ENCODE measurements at places on chromosomes 7 and 10.

GRCh38 chr10:110216240-110216639, 8.8 kb downstream of the MXI1 start:
- DNase-seq, result no peak

DNA sequence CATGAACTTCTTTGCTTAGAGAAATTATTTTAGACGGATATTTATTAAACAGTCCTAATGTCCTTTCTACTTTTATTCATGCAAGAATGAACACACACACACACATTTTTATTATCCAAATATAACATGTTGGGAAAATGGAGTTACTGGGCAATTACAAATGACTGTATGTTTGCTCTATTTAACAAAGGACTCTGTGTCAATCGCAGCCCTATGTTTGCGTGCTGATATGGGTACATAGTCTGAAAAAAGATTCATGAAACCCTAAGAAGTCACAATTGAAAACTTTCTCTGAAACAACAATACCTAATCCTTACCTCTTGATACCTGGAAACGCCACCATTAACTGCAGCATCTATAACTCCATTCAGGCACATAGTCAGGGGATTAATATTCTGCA, 184.7 kb upstream of the IMMP2L start:
- no peak for DNase-seq

DNA sequence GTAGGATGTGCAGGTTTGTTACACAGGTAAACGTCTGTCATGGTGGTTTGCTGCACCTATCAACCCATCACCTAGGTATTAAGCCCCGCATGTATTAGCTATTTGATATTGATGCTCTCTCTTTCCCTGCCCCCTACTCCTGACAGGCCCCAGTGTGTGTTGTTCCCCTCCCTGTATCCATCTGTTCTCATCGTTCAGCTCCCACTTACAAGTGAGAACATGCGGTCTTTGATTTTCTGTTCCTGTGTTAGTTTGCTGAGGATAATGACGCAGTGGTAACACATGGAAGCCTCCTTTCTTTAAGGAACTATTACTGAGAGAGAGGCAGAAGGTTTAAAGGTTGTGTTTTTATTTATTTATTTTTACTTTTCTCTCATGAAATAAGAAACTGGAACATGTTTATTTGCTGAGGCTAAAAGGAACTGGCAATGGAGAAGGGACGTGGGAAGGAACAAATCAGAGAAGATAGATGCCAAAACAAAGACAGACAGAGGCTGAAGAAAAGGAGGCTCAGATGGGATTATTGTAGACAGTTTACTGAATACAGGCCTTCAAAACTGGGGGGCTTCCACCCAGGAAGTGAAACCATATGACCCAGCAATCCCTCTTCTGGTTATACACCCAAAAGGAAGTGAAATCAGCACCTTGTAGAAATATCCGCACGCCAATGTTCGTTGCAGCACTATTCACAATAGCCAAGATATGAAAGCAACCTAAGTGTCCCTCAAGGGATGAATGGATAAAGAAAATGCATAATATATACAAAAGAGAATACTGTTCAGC, 556.3 kb downstream of the GRM8 start:
- DNase-seq, result no peak

DNA sequence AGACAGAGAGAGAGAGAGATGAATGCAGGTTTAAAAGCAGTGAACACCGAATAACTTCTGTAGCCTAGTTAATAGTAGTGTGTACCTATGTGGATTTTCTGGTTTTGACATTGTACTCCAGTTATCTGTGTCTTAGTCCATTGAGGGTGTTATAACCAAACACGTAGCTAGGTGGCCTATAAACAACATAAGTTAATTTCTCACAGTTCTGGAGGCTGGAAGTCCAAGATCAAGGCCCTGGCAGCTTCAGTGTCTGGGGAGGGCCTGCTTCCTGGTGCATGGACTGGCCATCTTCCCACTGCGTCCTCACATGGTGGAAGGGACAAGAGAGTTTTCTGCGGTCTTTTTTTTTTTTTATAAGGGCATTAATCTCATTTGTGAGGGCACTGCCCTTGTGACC, 23.5 kb downstream of the AOC1 start:
- no peak for DNase-seq

DNA sequence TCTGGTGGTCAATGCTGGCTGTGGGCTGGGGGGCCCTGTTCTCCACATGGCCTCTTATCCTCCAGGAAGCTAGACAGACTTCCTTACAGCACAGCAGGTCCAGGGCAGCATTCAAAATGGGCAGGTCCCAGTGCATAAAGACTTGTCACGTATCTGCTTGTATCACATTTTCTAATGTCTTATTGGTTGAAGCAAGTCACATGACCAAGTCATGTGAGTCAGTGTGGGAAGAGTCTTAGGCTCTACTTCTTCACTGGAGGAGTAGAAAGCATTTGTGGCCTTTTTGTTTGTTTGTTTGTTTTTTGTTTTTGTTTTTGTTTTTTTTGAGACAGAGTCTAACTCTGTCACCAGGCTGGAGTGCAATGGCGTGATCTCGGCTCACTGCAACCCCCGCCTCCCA, 104.7 kb downstream of the COL13A1 start:
- DNase-seq, result no peak

DNA sequence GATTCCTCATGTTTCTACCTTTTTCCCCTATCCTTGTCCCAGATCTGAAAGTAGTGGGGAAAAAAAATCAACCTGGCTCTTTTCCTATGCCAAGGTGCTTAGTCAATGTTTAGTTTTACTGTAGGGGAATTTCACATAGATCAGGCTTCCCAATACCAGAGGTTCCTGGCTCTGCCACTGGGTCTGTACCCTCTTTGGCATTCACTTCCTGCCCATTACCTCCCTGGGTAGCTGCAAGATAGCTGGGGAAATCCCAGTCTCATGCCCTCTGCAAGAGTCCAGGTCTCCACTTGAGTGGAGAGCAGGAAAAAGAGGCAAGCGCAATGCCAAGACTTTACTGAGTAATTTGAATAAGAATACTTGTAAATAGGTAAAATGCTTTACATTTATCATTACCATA, 3.5 kb upstream of the BPGM start:
- no peak for DNase-seq

GRCh38 chr7:33388332-33388731, 259.0 kb downstream of the BBS9 start:
- DNase-seq, result no peak

- DNase-seq, result no peak
These were observed 50.1 kb upstream of the CRTAC1 start for GRCh38 chr10:98080494-98080893.

DNA sequence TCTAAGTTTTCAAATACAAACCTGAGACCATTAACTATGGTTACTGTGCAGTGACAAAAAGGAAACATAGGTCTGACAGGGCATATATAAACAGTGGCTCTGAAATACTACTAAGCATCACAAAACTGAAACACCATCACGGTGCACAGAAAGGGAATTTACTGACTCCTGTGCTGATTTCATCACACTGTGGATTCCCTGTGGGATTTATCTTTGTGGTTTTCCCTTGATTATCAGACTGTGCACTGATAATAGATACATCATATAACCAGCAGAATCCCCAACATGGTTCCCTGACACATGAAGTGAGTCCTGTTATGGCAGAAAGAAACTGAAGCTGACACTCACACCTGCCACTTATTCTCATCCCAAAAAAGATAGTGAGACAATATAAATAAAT, 676.3 kb upstream of the KCND2 start:
- no peak for DNase-seq

DNA sequence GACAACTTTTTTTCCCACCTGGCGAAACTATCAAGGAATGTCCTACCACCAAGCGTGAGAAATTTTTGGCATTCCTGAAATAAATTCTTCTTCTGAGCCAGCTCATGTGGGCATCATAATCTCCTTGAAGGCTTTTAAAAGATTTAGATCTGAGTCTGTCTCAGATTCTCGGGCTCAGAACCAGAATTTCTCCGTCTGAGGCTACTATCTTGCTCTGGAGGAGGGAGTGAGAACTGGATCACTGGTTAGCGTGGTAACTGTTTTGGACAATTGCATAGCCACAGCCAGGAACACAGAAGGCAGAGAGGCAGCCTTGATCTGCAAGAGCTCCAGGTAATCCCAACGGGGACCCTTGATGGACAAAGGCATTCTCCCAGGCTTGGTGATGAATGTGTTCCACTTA, 1.0 kb upstream of the PLAC9 start:
- DNase-seq, result no peak

DNA sequence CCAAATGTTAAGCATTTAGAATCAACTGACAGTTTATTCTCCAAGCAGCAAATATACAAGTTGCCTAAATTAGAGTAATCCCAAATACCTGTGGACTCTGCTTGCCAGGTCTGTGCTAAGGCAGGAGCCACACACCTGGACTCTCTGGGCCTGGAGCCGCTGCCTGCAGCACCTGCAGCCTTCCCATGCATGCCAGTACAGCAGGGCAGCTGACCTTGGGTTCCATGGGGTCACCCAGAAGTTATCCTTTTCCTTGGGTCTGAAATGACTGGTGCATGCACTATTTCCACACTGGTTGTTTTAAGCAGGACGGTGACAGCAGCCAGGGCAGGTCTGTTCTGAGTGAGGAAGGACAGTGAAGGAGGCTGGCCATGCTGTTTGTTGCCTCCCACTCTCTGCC, 573.2 kb downstream of the GLRX3 start:
- DNase-seq, result no peak

DNA sequence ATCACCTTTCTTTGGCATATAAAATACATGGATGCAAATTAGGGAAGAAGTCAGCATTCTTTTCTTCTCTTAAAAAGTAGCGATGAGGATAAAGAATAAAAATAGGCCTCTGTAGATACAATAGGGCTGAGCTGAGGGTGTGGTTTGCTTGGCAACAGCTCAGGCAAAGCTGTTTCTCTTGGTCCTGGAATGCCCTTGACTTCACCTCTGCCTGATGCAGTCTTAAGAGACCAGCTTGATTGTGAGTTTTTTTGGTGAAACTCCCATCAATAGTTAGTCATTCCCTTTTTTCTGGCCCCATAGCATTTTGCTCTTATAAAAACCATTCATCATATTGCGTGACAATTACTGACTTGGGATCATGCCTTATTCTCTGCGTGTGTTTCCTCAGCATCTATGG, 42.1 kb upstream of the MKLN1 start:
- DNase-seq, result peak; percentile 47

GRCh38 chr7:151923097-151923876, 33.0 kb upstream of the GALNTL5 start:
- DNase-seq, result no peak

- peak; percentile 34 for DNase-seq
These were observed 7.5 kb upstream of the RBP3 start for GRCh38 chr10:47340608-47341170.

GRCh38 chr10:113132591-113133121, 182.6 kb downstream of the TCF7L2 start:
- DNase-seq, result peak; percentile 50

- DNase-seq, result no peak
These were observed 167.0 kb upstream of the CCDC6 start for GRCh38 chr10:60073397-60073780.

- no peak for DNase-seq
These were observed 17.9 kb upstream of the DDX21 start for GRCh38 chr10:68938117-68938516.

DNA sequence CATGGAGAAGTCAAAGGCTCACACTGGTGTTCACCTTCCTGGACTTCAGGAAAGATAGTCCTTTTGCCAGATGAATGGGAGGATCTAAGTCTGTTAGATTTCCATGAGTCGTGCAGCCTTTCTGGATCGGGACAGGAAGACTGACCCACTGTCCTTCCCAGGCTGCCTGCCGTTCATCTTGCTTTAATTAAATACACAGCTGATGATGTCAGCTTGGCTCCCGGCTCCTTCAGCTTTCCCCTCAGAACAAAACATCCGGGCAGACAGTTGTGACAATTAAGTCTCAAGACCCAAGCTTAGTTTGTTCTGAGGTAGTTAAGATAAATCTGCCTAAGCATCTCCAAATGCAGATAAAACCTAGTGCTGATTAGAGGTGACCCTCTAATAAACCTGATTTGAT, 58.6 kb downstream of the AUTS2 start:
- peak; percentile 67 for DNase-seq

DNA sequence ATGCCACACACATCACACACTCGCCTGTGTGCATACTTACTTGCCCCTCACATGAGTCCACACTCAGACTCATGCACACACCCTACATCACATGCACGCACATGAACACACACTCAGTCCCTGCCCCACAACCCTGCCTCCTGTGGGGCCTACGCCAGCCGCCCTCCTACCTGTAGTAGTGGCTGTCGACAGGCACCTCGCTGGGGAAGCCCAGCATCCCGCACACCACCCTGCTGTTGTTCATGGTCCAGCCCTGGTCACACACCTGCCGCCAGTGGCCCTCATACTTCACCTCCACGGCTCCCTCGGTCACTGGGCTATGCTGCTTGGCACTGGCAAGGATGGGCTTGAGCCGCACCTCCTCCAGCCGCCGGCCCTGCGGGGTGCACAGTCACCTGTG, 7.2 kb downstream of the LOXL4 start:
- no peak for DNase-seq

DNA sequence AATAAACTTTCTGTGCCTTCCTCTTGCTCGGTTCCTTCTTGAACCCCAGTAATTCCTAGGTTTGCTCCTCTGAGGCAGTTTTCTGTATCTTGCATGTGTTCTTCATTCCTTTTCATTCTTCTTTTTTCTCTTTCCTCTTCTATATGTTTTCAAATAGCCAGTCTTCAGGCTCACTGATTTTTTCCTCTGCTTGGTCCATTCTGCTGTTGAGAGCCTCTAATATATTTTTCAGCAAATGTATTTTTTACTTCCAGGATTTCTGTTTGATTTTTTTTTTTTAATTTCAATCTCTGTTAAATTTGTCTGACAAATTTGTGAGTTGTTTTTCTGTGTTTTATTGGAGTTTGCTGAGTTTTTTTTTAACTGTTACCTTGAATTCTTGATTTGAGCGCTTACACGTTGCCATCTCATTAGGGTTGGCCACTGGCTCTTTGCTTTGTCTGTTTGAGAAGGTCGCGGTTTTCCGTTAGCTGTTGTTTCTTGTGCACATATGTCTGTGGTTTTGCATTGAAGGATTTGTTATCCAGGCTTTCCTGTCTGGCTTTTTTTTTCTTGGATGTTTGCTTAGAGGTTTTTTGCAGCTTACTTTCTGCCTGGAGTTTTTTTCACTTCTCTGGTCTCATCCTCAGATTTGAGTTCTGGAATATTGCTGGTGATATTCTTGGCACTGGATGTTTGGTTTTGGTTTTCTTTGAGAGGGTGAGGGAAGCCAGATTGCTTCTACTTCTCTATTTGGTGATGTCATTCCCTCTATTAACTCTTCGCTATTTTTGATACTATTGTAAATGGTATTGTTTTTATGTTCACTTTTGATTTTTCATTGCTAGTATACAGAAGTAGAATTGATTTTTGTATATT, 12.7 kb downstream of the SPRN start:
- DNase-seq, result no peak

- no peak for DNase-seq
These were observed 153.6 kb downstream of the CACNB2 start for GRCh38 chr10:18293536-18294510.

Data from foreskin fibroblast (primary cell).